Fibroblast of lung (primary cell): ENCODE measurements at places on chromosomes 11 and 22.

DNA sequence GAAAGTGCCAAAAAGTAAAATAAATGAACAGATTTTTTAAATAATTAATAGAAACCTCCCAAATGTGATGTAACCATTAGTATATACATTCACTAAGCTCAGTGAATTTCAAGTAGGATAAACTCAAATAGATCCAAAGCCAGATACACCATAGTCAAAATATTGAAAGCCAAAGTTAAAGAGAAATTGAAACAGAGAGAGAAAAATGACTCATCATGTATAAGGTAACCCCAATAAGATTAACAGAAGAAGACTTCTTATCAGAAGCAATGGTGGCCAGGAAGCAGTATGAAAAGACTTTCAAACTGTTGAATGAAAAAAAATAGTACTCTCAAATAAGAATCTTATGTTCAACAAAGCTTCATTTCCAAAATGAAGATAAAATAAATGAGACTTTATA lies 70.5 kb downstream of the LUZP2 start:
- no peak for DNase-seq

GRCh38 chr22:46915950-46916730 lies 153.7 kb downstream of the TBC1D22A start:
- DNase-seq, result no peak

DNA sequence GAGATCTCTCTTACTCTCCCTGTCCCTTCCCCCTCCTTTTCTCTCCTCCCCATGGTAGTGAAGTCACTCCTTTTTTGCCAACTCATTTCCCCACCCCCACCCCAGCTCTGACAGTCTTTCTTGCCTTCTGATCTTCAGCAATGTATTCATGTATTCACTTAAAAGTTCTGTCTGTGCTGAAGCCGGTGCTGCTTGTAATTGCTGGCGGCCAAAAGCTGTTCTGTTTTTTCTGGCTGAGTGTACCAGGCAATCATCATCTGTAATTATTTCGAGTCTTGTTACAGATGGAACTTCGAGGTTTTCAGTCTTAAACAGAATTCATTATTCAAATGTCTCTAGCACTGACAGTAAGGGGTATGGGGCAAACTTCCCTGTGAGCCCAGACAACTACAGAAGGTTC lies 99.5 kb downstream of the SPATA19 start:
- no peak for DNase-seq

DNA sequence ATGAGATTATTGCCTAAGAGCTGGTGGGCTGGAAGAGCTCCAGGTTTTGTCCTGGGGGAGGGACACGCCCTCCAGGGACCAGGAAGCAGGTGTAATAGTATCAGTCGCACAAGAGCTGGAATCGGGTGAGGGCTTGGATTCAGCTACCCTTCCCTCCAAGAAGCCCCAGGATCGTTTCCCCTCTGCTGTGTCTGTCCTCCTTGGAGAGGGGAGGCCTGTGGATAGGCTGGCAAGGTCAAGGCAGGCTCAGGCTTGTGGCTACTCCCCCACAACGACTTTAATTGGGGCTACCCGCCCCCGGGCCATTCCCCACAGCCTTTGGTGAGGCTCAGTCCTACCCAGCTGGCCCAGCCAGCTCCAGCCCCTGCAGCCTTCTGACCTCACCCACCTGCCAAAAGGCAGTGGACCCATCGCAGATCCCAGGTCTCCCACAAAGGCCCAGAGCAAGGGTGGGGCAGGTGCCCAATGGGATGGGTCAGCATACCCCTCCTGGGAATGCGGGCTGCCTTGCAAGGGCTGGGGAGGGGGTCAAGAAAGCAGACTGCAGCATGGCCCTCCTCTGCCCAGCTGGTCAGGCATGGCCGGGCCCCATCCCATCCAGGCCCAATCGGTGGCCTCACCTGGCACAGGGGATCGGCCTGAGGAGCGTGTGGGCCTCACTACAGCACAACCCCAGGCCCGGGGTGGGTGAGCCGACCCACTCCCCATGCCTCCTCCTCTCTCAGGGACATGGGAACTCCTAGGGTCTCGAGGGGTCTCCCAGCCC lies 1.0 kb downstream of the CTSD start:
- DNase-seq, result no peak

DNA sequence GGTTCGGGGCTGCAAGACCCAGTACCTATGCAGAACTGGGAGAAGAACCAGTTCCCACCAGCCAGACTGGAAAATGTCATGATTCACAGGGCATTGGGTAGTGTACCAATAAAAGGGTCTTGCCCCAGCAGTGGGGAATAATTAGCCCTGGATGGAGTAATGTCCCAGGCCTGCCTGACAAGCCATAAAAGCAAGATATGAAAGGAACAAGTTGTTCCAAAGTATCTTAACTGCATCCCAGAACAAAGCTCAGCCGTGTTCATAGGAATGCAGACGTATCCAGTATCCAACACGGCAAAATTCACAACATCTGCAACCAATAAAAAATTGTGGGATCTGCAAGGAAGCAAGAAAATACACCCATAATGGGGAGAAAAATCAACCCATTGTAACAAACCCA lies 47.9 kb downstream of the ASCL2 start:
- no peak for DNase-seq

DNA sequence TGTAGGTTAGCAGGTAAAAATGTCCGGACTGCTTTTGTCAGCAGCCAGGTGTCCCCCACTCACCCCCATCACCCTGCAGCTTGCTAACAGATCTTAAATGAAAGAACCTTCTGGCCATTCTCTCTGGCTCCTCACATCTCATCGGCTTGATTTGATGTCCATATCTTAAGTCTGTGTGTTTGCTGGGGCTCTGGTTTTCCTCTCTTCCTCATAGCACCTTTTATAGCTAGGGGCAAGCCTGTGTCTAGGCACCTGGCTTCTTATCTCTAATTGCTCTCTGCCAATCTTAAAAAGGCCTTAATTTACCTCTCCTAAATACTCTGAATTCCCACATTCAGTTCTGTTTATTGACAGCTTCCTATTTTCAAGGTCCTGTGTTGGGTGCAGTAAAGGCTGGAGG lies 72.0 kb downstream of the ARHGAP42 start:
- DNase-seq, result no peak

DNA sequence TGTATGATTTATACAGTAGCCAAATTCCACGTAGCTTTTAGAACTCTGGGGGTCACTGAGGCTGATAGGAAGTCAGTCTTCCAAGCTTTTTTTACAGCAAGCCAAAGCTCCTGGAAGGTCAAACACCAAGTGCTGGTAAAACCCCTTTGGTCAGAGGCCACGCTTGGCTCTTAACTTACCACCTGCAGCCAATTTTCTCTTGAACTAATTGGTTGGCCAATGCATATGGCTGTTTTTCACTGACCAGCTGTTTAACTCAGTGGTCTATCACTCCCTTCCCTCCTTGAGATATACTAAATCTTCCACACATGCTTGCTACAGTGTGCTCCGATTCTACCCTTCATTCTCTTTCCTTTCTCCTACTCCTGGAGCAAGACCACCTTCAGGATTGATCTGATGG lies 116.0 kb downstream of the FAR1 start:
- no peak for DNase-seq

- no peak for DNase-seq
Observed at GRCh38 chr11:2549491-2549875, 104.7 kb downstream of the KCNQ1 start.

- DNase-seq, result no peak
Observed at GRCh38 chr11:78218707-78219492, 30.2 kb downstream of the USP35 start.

DNA sequence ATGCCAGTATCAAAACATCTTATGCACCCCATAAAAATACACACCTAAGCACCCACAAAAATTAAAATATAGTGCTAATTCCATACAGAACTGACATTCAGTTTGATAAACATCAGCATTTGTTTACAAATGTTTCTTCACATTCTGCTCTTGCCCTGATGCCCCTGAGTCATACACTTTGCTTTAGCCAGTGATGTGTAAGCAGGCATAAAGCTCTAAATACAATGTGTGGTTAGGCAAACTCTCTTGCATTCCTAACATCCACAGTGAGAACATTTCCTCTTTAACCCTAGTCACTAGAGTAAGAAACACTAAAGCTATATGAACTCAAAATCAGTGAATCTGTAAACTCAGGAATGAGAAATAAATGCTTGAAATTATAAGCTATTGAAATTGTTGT lies 1060.7 kb downstream of the FAM181B start:
- DNase-seq, result peak; percentile 54

GRCh38 chr11:95835351-95835750 lies 45.1 kb downstream of the CEP57 start:
- peak; percentile 49 for DNase-seq

- no peak for DNase-seq
Observed at GRCh38 chr22:46744581-46744980, 6.5 kb upstream of the CERK start.

DNA sequence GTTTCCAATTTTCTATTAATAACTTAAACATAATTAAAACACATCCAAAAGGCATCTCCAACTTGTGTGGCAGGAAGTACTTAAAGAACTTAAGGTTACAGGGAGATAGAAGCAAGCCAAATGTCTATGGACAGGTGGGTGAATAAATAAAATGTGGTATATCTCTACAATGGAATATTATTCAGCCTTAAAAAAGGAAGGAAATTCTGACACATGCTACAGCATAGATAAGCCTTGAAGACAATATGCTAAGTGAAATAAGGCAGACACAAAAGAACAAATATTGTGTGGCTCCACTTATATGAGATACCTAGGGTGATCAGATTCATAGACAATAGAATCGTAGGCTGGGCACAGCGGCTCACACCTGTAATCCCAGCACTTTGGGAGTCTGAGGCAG lies 109.6 kb downstream of the WT1 start:
- no peak for DNase-seq

DNA sequence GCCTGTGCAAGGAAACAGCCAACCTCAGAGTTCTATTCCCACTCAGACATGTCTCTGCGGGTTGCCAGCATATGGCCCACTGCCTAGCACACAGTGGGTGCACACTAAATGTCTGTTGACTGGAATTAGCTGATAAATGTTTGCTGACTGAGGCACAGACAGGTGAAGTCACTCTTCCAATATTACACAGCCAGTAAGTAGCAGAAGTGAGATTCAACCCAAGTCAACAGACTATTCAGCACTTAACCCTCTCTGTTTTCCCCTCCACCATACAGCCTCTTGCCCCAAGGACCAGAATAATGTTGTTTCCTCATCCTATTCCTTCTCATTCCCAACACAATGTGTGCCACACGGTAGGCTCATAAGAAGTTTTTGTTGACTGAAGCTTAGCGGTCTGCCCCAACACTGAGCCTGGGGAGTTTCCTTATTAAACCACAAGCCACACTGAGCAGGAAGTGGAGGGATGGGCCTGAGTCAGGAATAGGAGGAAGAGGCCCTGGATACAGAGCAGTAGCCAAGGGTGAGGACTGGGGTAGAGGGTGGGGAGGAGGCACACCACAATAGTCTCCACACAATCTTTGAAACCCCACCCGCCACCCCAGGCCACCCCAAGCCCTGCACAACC lies 15.7 kb upstream of the IL10RA start:
- DNase-seq, result no peak

- DNase-seq, result no peak
Observed at GRCh38 chr11:28132548-28132947, 24.4 kb downstream of the METTL15 start.

GRCh38 chr11:93963072-93963471 lies 58.1 kb upstream of the HEPHL1 start:
- no peak for DNase-seq
